NCI-H1930 (cell line): ENCODE measurements at places on chromosomes 13 and 19.

- no peak for DNase-seq
These were observed 238.9 kb downstream of the ITGBL1 start for GRCh38 chr13:101691341-101691860.

GRCh38 chr13:40186041-40186440 is 480.4 kb downstream of the FOXO1 start:
- DNase-seq: no peak

DNA sequence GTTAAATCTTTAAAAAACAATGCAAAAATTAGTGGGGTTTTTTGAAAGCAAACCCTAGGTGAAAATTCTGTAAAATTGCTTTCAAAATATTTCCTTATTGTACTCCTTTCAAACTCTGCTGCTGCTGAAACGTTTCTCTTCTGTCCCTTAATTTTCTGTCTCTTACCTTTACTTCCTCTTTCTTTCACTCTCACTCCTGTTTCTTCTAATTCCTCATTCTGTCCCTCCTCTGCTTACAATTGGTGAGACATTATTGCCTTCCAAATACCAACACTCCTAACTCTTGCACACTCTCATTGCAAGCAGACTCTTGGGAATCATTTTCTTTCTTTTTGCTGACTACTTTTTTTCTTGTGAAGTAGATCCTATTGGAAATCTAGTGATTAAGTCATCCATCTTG is 685.6 kb upstream of the SLITRK1 start:
- no peak for DNase-seq

DNA sequence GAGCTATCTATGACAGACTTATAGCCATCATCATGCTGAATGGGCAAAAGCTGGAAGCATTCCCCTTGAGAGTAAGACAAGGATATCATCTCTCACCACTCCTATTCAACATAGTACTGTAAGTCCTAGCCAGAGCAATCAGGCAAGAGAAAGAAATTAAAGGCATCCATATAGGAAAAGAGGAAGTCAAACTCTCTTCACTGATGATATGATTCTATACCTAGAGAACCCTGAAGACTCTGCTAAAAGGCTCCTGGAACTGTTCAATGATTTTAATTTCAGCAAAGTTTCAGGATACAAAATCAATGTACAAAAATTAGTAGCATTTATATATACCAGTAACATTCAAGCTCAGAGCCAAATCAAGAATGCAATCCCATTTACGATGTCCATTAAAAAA is 21.7 kb upstream of the C1QTNF9B start:
- DNase-seq: no peak

GRCh38 chr13:39501702-39502324 is 101.2 kb downstream of the LHFPL6 start:
- no peak for DNase-seq

GRCh38 chr13:77470986-77471385 is 64.5 kb upstream of the SCEL start:
- DNase-seq: no peak

GRCh38 chr19:5149508-5149907 is 180.6 kb downstream of the KDM4B start:
- DNase-seq: no peak

- no peak for DNase-seq
These were observed 39.4 kb upstream of the FARP1 start for GRCh38 chr13:98103531-98103930.

GRCh38 chr13:51618626-51619025 is 34.4 kb downstream of the WDFY2 start:
- no peak for DNase-seq
